ENCODE measurements at places on chromosomes 6 and 20. TPM values are rescaled to one million over a fixed set of nuclear protein-coding genes. Genes with fewer than 3 reads are reported as not detected.

DNA sequence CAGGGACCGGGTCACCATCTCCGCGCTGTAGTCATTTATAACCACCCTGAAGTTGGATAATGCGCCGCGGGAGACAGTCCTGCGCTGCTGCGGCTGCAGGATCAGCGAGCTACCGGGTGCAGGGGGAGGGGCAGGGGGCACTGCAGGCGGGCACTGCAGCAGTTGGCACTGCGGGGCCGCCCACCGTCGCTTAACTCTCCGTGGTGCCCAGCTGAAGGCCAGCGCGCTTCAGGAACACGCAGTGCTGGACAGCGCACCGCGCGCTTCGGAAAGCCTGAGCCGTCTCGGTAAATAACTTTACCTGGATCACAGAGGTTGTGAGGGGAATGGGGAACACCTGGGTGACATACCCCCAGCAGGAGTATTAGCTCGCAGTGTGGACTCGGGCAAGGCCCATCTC lies 12.4 kb upstream of the LRFN2 start:
- no peak for DNase-seq

DNA sequence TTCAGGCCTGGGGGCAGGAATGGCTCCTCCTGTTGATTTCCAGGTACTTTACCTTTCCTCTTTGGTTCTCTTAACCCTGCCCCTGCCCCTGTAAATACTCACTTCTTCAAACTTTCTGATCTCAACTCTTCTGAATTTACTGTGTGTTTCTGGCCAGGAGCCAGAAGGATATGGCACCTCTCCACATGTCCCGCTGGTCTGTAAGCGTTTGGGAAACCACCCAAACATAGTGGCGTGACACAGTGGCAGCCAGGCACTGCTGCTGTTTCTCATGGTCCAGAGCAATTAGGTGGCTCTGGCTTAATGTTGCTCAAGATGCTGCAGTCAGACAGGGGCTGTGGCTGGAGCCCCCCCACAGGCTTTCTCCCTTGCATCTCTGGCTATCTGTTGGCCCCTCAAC lies 374.5 kb downstream of the RNGTT start:
- DNase-seq = no peak

DNA sequence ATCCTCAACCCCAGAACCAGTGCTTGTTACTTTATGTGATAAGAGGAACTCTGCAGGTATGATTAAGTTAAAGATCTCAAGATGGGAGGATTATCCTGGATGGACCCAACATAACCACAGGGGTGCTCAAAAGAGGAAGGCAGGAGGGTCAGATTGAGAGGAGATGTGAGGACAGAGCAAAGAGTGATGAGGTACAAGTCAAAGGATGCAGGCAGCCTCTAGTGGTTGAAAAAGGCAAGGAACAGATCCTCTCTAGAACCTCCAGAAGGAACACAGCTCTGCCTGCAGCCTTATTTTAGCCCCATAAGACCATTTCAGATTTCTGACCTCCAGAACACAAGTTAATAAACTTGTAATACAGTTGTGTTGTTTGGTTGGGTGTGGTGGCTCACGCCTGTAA lies 41.2 kb downstream of the PDSS2 start:
- no peak for DNase-seq

DNA sequence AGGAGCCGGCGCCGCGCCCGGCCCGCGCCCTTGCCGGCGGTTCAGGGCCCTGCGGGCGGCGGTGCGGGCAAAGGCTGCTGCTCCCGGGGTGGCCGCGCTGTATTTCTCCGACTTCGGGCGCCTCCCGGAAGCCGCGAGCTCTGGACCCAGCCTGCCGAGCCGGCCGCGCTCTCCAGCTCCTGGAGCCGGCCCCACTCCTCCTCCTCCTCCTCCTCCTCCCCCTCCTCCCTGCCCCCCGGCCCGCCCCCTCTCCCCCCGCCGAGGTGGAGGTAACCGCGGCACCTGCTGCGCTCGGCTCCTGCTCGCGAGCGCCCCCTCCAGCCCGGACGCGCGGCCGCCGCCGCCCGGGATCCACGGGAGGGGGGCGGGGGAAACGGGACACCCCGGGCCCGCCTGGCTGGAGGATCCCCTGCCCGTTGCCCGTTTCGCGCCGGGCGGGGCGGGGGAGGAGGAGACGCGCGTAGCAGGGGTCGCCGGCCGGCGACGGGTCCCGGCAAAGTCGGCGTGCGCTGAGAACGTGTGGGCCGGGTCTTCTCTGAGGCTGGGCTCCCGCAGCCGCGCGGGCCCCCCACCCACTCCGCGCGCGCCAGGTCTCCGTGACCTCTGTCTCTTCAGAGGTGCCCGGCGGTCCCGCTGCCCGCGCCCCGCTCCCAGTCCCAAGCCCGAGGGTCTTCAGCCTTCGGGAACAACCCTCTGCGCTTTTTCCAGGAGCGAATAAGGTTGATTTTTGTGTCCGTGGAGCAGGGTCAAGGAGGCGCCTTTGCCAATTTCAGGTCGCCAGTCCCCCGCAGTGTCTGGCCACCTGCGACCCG lies at the start of gene SLC22A23:
Gene SLC22A23 (minus strand): TSS at position 153 of the 812 bp plus-strand sequence. CDS start 491 bp downstream, outside the sequence.
- DNase-seq = peak; percentile 65

DNA sequence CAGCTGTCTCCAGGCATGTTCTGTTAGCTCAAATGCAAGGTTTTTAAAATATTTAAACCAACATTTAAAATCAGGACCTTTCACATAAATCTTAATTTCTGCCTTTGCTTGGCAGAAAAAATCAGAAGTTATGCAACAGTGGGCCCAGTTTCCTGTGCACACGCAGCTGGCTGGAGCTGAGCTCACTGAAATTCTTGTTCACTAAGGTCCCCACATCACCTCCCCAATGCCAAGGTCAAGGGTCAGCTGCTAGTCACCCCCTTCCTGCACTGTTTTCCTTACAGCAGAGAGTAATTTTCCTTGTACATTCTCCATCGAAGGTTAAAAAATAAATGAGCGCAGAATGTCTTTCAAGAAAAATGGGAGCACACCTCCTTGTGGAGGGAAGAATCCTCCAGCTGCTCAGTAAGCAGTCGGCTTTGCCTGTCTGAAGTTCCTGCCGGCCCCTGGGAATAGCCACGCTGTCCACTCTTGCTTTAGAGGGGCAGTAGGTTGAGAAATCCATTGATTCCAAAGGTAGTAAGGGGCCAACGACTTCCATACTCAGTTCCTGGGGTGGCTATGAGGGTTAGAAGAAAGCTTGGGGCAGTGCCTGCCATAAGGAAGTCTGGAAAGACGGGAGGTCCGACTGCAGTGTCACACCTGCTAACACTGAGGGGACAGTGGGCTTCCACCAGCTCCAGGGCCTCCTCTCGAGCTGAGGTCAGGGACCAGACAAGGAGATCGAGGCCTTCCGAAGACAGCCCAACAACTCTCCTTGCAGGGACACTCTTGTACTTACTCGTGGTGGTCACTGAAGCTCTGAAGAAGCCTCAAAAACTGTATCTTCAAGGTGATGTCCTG lies 56.8 kb downstream of the MYH7B start:
- DNase-seq = no peak

GRCh38 chr6:26286168-26286877 lies 78.7 kb upstream of the BTN3A2 start:
- DNase-seq = peak; percentile 72

- DNase-seq = no peak
Measured at GRCh38 chr6:11129908-11130565, 18.5 kb upstream of the ERVFRD-1 start.

- DNase-seq = no peak
Measured at GRCh38 chr6:11920566-11920965, 91.5 kb upstream of the HIVEP1 start.

The HMGCLL1 gene
- total RNA-seq = not detected

The PRND gene
- not detected for total RNA-seq

The TRDN gene
- 2.7 TPM for total RNA-seq

The ZSCAN31 gene
- total RNA-seq = 13.2 TPM
